Liver (tissue), 10 donors: ENCODE measurements at places on chromosomes 5 and 9.

GRCh38 chr5:38655691-38656090 is 99.2 kb upstream of the LIFR start:
- no peak for DNase-seq

DNA sequence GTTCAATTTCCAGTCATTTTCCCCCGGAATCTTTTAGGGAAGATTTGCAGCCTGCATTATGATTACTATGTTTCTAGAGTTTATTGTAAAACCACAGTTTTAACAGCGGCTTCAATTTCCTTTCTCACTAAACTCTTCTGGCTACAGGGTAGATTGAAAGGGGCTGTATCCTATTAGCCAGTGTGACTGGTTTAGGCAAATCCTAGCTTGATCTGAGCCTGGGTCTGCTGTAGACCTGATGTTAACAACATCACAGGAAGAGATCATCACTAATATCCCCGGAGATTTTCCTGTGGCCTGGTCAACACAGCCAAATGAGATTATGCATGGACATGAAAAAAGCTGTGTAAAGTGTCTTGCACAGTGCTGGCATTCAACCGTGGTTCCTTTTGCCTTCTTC is 33.4 kb downstream of the STOM start:
- no peak for DNase-seq

DNA sequence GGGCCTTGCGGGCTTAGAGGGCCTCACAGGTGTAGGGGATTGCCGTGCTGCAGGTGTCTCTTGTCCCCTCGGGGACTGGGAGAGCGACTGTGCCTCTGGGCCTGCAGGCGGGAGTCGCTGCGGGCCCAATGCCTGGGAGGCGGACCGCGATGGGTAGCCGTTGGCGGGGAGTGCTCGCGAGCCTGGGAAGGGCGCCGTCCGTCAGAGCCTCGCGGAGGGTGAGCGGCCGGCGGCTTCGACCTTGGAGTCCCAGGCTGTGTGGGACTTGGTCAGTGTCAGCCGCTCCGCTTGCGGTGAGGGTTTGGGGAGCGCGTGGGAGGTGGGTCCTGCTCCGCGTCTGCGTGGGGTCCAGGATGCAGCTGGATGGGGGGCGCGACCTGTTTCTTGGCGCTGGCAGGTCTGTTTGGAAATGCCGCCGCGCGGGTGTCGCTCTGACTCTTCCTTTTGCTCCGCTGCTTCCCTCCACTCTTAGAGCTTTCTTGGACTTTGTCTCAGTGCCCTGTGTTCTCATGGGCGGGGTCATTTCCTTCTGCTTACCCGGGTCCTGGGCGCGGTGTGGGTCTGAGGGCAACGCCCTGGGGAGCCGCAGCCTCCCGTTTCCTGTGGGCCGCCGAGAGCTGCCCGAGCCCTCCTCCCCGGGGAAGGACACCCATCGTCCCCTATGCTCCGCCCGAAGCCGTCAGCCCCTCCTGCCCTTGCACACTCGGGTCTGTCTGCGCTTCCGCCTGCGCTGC is 88.9 kb upstream of the CACNA1B start:
- no peak for DNase-seq

- DNase-seq, result peak; percentile 30
Observed at GRCh38 chr5:392431-392988, 50.5 kb upstream of the EXOC3 start.

- no peak for DNase-seq
Observed at GRCh38 chr5:80884086-80884813, 75.9 kb upstream of the RASGRF2 start.

DNA sequence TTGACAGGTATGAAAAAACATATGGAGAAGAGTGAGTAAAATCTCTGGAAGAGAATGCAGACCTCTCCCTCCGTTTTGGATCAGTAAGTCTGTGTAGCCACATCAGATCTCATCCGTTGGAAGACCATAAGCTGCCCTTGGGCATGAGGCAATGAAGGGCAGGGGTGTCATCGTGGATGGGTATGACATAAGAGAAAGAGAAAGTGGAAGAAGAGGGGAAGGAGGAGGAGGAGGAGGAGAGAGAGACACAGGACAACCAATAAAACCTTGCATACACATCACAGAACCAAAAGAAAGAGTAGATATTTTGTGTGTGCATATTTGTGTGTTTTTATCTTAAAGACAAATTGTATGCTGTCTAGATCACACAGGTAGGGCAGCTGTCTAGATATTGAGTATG is 50.7 kb downstream of the PRRC1 start:
- DNase-seq, result no peak

DNA sequence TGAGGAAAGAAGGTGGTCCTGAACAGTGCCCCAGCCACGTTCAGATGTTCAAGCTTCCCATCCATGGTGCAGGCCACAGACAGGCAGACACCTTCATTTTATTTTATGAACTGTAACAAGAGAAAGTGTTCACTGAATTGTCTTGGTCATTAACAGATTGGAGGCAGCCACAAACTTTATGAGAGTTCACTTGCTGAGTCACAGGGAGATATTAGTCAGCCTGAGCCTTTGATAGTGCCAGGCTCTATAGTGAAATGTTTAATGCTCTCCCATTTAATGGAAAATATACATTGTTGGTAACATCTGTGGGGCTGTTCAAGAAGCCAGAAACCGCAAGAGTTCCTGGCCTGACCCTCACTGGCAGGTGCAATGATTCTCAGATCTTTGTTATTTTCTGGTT is 237.0 kb downstream of the TENT4A start:
- DNase-seq, result no peak

- DNase-seq, result no peak
Observed at GRCh38 chr5:112532654-112533360, 113.7 kb upstream of the EPB41L4A start.

- no peak for DNase-seq
Observed at GRCh38 chr5:2071562-2071961, 188.8 kb upstream of the IRX4 start.

DNA sequence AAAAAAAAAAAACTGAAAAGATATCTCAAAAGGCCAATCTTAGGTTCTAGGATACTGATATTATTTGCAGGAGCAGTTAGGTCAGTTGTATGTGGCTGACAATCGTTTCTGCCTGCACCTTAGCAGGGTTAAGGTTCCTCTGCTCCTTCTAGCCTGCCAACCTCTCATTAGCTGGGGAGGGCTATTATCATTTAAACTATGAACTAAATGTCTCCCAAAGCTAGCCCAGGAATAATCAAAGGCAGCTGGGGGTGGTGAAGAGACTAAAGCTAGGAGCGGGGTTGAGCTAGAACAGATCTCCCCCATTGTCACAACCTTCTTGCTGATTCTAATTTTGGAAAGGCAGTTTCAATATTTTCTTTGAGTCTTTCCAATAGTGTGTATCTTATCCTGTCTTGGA is 99.9 kb downstream of the ICE1 start:
- DNase-seq, result no peak

DNA sequence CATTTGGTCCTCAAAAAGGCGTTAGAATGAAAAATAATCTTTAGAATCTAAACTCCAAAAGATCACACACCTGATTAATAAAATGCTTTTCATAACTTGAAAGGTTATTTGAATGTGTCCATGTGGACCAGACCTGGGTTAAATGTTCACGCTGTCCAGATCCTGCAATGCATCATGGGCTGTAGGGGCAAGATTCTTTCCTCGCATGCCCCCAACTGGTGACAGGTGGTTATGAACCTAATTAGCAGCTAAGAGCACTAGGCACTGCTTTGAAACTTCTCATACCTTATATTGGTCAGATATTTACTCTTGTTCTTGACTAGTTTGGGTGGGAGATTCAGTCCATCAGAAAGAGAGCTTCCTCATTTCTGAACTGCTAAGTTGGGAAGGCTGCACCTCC is 19.3 kb upstream of the PIP5K1B start:
- DNase-seq, result peak; percentile 57

DNA sequence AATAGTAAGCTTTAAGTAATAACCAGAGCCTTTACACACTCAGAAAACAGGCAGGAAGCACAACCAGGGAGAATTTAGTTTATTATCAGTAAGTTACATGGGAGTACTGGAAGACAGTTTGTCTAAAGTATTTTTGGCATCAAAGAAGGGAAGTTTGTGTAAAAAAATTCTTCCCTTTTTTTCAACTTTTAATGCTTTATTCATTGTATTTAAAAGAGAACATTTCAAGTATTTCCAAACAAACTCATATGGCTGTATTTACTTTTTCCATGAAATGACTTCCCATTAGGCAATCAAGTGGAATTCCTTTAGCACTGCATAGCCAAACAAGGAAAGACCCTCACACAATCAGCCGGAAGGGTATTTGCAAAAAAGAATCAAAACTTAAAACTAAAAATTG is 26.7 kb downstream of the RNF145 start:
- DNase-seq, result no peak

DNA sequence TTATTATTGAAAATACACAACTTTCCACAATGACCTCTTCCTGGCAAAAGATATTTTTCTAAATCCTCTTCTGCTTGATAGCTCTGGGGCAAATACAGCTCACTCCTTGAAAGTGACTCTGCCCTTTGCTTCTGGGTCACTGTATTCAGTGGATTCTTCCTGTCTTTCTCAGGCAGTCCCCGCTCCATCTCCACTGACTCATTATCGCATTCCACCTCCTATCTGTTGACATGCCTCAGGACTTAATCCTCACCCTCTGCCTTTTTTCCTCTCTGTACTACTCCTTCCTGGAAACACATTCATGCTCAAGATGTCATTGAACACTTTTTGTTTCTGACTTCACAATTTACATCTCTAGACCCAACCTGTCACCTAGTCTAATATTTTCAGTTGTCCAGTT is 8.4 kb upstream of the RGS7BP start:
- DNase-seq, result no peak

DNA sequence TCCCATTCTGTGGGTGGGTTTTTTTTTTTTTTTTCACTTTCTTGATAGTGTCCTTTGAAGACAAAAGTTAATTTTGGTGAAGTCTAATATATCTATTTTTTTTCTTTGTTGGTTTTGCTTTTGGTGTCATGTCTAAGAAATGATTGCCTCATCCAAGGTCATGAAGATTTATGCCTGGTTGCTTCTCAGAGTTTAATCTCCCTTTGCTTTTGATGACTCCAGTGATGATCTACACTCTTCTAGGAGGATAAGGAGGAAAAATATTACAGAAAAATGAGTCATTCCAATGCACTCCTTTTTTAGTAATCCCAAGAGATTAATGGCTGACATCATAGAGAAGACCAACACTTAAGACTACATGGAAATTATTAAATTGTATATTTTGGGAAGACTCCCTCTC is 79.7 kb upstream of the ICE1 start:
- DNase-seq, result no peak

- DNase-seq, result no peak
Observed at GRCh38 chr9:1718836-1719235, 296.3 kb upstream of the SMARCA2 start.

DNA sequence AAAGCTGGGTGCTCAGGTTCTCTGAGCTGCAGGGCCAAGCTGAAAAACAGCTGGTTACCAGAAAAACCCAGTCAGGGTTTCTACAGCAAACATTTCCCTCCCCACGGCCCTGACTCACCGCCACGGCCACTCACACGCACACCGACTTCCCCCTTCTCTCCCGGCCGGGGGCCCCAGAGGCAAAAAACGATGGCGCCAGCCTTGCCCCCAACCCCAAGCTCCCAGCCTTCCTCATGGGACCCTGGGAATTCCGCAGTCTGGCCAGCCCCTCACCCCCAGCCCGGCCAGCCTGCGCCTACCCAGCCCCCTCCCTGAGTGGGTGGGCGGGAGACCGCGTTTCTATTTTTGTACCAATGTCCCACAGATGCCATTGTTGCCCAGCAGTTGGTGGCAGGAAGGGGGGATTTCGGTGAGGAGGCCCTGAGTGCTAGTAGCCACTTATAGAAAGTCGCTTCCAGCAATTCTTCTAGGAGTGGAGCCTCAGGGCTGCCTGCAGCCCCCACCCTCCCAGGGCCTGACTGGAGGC is 18.4 kb downstream of the ENG start:
- DNase-seq, result no peak

DNA sequence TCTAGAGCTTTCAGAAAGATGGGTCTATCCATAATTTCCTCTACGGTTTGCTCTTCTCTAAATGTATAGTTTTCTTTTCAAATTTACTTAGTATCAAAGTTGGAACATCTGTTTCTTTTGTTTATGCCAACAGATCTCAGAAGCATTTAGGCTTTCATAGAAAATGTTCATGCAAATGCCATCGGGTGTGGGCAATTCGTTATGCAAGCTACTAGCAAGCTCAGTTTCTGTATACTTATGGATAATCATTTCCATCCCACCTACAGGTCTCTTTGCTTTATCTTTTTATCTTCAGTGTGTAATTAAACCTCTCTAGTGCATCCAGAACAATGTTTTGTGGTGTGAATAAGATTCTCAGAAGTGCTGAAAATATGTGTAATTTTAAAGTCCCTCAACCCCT is 59.9 kb downstream of the NUDT12 start:
- DNase-seq, result no peak

DNA sequence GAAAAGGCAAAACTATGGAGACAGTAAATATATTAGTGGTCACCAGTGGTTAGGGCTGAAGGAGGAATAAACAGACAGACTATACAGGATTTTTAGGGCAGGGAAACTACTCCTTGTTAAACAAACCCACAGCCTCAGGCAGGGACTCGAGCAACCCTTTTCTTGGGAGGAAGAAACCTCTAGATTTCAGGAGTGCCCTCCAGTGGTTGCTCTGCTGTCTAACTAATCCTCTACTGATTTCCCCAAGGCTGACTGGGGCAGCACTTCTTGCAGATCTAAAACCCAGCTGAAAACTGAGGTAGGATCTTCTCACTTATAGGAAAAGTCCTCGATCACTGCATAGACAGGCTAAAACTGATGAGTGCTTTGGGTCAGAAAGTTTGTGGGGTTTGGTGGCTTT is 176.8 kb downstream of the ISOC1 start:
- DNase-seq, result no peak

DNA sequence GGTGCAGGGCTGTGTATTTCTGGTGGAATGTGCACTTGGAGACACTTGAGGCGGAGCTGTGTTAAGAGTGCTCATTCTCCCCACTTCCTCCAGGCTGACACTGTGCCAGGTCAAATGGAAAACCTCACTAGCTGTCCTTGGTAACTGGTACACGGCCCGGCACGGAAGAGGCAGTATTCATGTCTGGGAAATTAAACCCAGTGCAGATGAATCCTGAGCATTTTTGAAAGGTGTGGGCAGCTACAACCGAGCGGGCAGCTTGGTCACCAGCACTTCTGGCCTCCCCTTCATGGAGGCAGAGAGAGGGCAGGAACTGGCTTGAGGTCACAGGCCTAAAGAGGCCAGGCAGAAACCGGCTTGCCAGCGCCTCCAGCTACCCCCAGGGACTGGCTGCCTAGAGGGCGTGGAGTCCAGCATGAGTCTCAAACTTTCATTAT is 1.6 kb downstream of the CLPTM1L start:
- no peak for DNase-seq

GRCh38 chr5:177364159-177364962 is 6.6 kb downstream of the RGS14 start:
- peak; percentile 31 for DNase-seq

DNA sequence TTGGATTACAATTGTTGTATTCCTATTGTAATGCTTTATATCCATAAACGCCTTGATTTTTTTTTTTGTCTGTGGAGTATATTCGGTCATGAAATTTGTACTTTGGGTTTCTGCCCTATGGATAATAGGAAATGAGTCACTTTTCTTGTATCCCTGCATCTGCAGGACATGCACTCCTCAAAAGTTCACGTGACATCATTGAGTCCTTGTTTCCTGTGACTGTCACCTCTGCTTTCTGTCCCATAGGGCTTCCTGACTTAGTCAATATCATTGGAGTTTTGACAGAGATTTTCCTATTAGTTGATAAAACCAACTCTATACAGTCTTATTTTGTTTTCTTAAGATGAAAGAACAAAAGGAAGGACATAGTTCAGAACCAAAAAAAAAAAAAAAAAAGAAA is 356.3 kb downstream of the MAT2B start:
- no peak for DNase-seq

GRCh38 chr5:93585767-93586385 is 2.9 kb downstream of the NR2F1 start:
- peak; percentile 29 for DNase-seq
